ENCODE measurements at places on chromosomes 4 and X.

GRCh38 chr4:111792632-111793031 is 352.6 kb upstream of the FAM241A start:
- DNase-seq = no peak

DNA sequence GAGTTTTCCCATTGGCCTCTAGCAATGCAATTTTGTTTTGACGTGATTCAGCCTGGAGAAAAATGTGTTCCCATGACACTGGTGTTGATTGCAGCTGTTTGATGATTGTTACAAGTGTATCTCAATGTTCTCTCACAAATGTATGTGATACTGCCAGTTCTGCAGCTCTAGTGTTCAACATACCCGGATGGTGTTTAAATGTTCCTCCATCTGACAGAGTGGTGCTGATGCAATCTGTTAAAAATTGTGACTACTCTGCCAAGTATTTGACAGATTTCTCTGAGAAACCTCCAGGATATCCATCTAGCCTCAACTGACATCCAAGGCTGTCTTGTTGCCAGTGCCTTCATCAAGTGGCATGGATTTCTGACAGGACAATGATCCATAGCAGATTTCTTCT is 657.2 kb upstream of the DIAPH2 start:
- no peak for DNase-seq

DNA sequence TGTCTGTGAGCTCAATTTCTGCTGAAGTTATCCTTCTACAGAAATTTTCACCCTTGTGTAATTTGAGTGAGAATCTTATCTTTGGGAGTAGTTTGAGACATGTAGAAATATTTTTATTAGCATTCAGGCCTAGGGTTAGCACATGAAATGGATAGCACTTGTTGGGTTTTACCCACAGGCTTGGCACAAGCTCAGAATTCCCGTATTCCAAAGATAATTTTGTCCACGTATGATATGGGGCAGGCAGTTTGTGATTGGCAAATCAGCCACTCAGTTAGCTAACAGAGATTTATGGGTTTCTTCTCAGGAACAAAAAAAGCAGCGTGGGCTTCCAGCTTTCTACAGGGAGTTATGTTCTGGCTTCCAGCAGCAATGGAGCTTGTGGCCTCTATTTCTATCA is 117.9 kb upstream of the DCAF8L1 start:
- DNase-seq = no peak

GRCh38 chr4:33714971-33715370 is 2529.3 kb downstream of the ARAP2 start:
- no peak for DNase-seq

DNA sequence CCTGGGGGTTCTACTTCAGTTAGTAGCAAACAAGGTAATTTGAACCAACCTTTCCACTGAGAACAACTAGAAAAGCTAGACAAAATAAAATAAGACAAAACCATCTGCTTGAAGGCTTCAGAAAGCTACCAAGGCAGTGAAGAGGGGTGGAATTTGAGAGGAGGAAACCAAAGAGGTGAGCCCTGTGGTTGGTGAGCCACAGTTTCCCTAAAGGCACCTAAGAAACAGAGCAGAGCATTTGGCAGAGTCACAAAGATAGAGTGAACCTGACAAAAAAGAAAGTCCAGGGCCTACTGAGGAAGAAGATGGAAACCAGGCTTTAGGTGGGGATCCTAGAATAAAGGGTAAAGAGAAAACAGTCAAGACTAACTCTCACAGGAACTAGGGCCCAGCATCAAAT is 44.3 kb downstream of the CHST7 start:
- DNase-seq = no peak

DNA sequence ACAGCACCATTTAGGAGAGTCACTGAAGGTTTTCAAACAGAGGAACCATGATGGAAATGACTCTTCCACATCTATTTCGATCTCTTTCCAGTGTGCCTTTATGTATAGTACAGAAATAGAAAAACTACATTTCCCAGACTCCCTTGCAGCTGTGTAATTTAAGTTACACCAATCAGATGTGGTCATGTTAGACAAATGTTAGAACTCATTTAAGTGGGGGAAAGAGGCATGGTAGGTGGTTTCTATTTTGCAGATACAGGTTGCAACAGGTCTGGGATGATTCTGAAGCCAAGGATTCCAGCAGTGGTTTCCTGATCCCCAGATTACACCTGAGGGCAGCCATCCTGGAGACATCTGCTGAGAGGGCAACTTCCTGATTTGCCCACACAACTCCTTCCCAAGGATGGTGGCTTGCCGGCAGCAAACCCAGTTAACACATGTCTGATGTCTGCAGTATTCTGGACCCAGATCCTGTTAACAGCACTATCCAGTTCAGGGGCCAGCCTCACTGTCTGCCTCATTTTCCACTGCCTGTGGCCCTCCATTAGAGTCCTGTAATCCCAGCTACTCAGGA is 38.7 kb upstream of the PDK3 start:
- DNase-seq = no peak
